Activated gamma-delta T cell treated with Interleukin-2 at 50 U/mL for 16 hours (primary cell): ENCODE measurements at places on chromosomes 1 and 21.

GRCh38 chr1:108708691-108709660 lies 3.7 kb upstream of the FNDC7 start:
- DNase-seq: peak; percentile 63

DNA sequence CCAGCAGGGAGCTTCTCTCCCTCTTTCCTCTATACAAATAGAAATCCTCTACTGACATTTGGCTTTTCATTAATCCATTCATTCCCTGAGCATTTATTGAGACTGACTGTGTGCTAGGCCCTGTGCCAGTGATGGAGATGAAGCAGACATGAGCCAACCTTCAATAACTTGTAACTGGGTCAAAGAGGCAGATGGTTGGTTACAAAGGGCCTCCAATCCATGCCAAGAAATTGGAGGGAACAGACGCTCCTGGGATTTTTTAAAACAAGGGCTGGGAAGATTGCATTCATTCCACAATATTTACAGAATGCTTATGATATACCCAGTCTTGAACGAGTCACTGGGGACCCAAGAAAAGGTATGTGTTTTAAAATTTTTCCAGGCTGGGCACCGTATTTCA lies 6.2 kb downstream of the HPCAL4 start:
- DNase-seq: no peak

DNA sequence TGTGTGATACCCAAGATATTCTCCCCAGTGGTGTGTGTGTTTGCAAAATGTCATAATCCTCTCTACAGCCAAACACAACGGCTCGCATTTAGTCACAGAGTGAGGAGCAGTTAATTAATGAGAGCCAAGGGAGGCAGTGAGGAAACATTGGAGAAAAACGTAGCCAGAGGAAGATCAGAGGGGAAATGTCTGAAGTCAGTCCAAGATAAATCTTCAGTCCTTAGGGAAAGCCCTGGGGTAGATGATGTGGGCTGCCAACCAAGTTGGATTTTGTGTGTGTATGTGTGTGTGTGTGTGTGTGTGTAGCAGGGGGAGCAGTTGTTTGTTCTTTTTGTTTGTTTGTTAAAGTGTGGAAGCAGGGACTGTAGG lies 201.0 kb upstream of the PTBP2 start:
- no peak for DNase-seq

DNA sequence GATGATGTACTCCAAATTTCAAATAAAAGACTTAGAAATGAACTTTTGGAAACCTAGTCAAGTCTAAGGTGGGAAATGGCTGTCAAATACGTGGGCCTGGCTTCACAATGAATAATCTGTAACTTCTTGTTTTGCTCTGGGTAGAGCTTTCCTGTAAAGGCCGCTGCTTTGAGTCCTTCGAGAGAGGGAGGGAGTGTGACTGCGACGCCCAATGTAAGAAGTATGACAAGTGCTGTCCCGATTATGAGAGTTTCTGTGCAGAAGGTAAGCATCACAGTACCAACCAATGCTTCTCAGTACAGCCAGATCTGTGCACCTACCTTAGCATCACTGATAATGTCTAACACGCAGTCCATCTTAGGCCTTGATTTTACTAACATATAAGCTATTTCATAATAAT lies 73.6 kb downstream of the TPR start:
- no peak for DNase-seq

DNA sequence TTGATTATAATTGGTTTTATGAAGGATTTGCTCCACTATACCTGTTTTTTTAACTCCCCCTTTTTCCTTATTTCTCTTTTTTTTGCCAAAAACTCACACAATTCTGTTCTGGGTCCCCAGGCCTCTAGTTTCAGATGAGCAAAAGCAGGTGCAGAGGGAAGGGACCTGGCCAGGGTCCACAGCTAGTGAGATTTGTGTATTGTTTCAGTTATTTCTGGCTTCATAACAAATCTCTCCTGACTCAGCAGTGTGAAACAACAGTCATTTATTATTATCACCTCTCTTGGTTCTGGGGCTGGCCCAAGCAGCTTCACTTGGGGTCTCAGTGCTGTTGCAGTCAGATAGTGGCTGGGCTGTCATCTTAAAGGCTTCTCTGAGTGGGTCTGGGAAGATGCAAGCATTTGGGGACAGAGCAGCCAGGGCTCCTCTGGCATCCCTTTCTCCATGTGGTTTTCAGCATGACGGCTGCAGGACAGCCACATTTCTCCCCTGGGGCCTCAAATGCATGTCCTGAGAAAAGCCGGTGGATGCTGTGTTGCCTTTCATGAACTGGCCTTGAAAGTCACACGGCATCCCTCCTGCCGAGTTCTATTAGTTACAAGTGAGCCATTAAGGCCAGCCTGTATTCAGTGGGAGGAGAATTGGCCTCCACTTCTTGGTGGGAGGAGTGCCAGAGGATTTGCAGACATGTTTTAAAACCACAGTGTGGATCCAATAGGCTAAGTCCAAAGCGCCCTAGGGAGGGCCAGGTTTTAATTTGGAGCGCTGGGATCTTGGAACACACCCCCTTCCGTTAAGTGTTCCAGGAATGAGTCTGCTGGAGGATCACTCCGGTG lies 137.1 kb downstream of the CAMTA1 start:
- no peak for DNase-seq
